NCI-H187 (cell line): ENCODE measurements at places on chromosomes 6 and 20.

DNA sequence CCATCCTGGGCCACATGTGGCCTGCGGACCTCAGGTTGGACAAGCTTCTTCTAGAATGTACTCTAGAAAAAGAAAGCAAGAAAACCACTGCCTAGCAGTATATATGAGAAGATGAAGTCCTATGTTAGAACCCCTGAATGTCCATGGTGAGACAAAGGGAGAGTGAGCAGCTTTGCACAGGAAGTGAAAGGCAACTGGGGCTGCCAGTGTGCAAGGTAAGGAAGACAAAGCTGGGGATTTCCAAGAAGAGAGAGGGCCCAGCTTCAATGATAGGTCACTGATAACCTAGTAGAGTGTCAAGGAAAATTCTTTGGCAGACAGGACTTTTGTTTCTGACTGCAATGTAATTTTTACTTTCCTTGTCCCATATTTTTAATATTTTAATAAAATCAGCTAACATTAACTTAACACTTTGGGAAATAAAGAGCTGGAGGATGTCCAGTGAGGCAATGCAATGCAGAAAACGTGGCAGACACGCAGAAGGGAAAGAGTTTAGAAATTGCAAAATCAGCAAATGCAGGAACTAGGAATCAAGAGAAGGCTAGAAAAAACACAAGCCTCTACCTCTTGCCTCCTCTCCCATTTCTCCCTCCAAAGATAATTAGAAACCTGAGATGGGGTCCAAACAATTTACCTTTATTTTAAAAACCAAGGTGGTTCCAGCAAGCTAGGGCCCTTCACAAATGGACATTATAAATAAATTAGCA, 47.4 kb downstream of the CYP39A1 start:
- no peak for DNase-seq

DNA sequence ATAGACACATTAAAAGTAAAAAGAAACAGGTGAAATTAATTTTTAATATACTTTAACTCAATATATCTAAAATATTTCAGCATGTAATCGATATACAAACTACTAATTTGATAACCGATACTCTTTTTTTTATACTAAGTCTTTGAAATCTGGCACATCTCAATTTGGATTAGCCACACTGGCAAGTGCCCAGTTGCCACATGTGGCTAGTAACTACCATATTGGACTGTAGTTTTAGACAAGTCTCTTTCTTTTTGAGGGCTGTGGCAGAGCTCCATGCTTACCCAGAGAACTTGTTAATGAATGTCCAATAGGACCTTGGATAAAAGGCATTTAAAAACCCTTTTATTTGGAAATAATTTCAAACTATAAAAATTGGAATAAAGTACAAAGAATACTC, 17.8 kb downstream of the TULP4 start:
- DNase-seq = no peak

DNA sequence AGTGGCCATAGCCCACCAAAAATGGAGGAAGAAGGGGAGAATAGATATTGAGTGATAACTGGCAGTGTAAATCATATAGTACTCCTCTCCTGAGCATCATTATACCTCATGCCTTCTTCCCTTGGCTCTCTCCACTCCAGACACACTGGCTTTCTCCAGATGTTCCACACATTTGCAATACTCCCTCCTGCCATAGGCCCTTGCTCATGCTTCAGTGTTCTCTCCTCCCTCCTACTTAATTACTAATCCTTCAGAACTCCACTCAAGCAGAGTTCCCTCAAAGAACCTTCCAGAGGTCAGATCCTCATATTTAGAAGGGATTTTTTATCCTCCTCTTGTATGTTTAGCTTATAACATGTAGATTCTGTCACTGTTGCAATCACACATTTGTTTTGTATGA, 279.5 kb upstream of the SUPT3H start:
- DNase-seq = no peak

- no peak for DNase-seq
Measured at GRCh38 chr6:146543940-146544615, 445 bp downstream of the RAB32 start.

DNA sequence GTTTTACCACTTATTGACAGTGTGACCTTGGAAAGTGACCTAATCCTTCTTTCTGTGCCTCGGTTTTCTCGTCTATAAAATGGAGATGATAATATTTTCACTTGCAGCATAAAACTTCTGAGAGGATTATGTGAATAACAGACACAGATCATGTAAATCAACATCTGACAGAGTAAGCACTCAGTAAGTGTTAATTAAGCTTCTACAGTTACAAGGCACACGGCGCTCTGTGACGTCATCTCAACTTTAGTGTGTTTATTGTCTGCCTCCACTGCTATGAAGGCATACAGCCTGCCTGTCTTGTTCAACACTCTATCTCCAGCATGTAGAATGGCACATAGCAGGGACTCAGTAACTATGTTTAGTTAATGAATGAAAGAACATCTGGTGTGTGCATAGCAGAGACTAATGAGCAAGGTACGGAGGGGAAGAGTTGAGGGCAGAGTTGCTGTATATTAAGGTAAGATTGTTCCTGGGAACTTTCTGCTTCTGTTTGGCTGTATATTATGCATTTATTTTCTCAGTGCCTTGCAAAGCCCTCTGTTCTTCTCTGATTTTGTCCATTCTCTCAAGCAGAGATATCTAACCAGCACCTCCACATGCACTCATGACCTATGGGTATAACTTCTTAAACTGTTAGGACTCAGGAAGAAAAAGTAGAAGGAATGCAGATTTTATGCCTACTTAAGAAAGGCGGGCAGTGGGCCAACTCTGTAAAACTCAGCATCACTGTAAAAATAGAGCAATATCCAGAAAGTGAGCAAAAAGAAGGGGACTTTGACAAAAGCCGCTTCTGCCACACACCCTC, 66.4 kb upstream of the STMND1 start:
- DNase-seq = no peak

- DNase-seq = no peak
Measured at GRCh38 chr6:22965889-22966288, 396.5 kb downstream of the HDGFL1 start.

GRCh38 chr6:134706153-134706552, 243.7 kb downstream of the ALDH8A1 start:
- DNase-seq = no peak

DNA sequence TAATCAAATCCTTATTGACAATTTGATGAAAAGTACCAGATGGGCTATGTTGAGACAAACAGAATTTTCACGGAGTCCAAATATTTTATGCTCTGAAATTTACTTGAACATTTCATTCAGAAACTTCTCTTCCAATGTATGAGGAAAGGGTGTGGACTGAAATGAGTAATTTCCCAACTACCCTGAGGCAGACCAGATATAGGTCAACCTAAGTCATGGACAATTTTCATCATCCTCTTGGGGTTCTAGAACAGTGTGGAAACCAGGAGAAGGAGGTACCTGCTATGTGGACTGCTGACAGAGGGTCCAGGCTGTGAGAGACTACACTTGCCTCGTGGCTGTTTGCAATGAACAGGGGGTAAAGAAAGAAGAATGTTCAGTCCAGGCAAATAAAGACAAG, 323.0 kb downstream of the ESR1 start:
- no peak for DNase-seq

DNA sequence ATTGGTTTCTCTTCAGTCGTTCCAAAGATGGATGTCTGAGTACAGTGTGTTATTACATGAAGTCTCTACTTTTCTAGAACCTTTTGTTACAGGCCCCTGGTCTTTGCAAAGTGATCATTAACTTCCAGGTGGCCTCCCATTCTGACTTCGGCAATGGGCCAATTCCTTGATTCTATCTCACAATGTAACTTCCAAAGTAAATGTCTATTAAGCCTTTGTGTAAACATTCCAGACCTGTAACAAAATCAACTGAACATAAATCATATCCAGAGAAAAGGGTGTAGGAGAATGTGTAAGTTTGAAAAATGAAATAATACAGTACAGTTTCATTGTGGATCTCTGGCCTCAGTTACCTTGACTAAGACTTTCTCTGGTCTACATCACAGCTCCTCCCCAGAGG, 187.8 kb upstream of the JAG1 start:
- DNase-seq = no peak

DNA sequence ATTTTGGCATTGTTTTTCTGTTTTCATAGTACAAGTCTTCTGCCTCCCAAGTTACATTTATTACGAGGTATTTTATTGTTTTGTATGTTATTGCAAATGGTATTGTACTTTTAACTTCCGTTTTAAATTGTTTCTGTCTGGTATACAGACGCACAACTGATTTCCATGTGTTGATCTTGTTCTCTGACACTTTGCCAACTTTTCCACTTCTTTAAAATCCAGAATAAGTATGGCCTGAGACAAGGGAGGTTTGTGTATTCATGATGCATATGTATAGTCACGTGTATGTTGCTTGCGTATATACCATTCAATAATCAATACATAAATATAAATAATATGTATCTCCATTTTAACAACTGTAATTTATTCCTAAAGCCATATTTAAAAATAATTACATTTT, 41.2 kb downstream of the THBS2 start:
- no peak for DNase-seq

GRCh38 chr6:16872543-16873235, 111.4 kb upstream of the ATXN1 start:
- no peak for DNase-seq

- no peak for DNase-seq
Measured at GRCh38 chr6:152682141-152682540, 15.6 kb upstream of the MYCT1 start.

- no peak for DNase-seq
Measured at GRCh38 chr20:10006447-10007090, 28.2 kb upstream of the ANKEF1 start.

GRCh38 chr6:46949632-46950280, 28.0 kb upstream of the ADGRF5 start:
- DNase-seq = no peak

DNA sequence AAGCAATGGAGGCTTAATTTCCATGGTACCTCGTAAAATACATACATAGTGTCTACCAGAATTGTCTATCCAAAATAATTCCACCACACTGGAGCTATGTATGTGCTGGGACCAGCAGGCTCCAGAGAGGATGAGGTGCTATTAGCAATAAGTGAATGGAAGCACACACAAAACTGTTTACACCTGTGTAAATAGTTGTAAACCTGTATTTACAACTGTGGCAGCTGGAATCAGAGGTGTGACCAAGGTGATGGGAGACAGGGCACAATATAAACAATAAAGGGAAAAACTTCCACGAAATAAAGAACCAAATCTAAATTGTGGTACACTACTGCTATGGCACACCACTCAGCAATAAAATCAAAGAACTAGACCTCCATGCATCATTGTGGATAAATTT, 14.4 kb downstream of the RARS2 start:
- DNase-seq = no peak

DNA sequence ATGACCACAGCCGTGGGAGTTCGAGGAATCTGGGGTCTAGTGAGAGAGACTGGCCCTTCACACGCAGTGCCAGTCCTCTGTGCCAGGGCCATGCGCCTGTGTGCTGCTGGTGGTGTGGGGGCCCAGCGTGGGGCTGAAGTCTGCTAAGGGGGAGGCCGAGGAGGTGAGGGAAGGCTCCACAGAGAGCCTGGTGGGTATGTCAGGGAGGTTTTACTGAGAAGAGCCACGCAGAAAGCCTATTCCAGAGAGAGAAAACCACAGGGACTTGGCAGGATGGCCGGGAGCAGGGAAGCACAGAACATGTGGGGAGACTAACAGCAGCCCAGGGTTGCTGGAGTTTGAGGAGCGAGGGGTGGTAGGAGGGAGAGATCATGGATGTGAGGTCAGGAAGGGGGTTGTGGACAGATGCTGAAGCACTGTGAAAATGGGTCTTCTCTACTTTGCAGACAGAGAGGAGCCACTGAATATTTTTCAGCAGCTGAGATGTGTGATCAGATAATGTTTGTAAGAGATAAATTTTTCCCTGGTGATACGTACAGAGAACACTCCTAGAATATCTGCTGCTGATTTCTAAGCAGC, 35.3 kb downstream of the DUSP22 start:
- no peak for DNase-seq

GRCh38 chr6:107616775-107617174, 126.9 kb downstream of the SOBP start:
- DNase-seq = no peak

GRCh38 chr6:26457806-26458688, at the start of gene BTN2A1:
TSS of gene BTN2A1 (plus strand) at chr6:26457955. CDS start at chr6:26458637, 682 bp downstream.
- DNase-seq = peak; percentile 60

DNA sequence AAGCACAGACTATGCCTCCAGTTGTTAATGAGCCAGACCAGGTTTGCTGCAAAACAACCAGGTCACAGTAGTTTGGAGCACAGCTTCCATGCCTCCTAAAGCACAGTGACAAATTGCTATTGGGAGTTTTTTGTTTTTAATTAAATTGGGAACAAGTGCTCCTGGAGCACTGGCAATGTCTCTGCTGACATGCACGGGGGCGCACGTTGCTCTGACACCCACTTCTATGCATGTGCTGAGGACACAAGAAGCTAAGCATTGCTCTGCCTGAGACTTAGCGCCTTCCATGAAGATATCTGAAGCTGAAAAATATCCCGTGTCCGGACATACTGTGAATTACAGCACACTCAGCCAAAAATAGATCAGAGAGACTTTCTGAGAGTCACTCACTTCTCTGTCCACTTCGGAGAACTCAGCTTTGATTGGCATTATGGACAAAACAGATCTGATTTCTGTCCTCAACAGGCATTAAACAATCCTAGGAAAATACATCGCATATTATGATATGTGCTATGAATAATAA, 18.6 kb upstream of the GGTLC1 start:
- no peak for DNase-seq

- no peak for DNase-seq
Measured at GRCh38 chr20:62337558-62338293, 29.4 kb downstream of the LAMA5 start.

GRCh38 chr20:37329481-37330165, 16.3 kb upstream of the SRC start:
- DNase-seq = no peak

- peak; percentile 79 for DNase-seq
Measured at GRCh38 chr6:6676910-6677441, 88.5 kb downstream of the LY86 start.

GRCh38 chr20:6780433-6781190, 13.1 kb downstream of the BMP2 start:
- no peak for DNase-seq

- DNase-seq = no peak
Measured at GRCh38 chr6:137821491-137821890, 45.6 kb upstream of the TNFAIP3 start.

DNA sequence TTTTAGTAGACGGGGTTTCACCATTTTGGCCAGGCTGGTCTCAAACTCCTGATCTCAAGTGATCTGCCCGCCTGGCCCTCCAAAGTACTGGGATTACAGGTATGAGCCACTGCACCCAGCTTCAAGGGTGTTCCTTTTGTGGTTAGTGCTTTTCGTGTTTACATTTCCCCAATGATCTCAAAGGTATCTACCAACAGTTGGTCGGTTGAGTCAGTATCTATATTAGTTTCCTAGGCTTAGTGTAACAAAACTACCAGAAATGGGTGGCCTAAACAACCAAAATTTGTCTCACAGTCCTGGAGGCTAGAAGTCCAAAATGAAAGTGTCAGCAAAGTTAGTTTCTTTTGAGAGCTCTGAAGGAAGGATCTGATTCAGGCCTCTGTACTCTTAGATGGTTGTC, 30.1 kb downstream of the CASP8AP2 start:
- DNase-seq = no peak

GRCh38 chr6:77450924-77451323, 12.4 kb downstream of the HTR1B start:
- DNase-seq = no peak
